ENCODE measurements at places on chromosomes 3 and 15. TPM values are rescaled to one million over a fixed set of nuclear protein-coding genes. Genes with fewer than 3 reads are reported as not detected.

MAGI1 gene
- 4.5 TPM for total RNA-seq

GOLGA8G gene
- total RNA-seq: not detected

CPLX3 gene
- not detected for total RNA-seq

PIGBOS1 gene
- 26.5 TPM for total RNA-seq

NEDD4 gene
- total RNA-seq: 44.4 TPM

SLC6A11 gene
- total RNA-seq: 0.03 TPM

P2RY1 gene
- total RNA-seq: 0.36 TPM

FES gene
- 1.0 TPM for total RNA-seq

TICRR gene
- total RNA-seq: 14.0 TPM

IL20RB gene
- 1.0 TPM for total RNA-seq
